ENCODE measurements at places on chromosomes 2 and 18. TPM values are rescaled to one million over a fixed set of nuclear protein-coding genes. Genes with fewer than 3 reads are reported as not detected.

- peaks cover 33% of the 10 kb centered on the region for H3K4me1 ChIP-seq
- no peak overlapping the region for H3K4me3 ChIP-seq
- peaks cover 6% of the 10 kb centered on the region for H3K36me3 ChIP-seq
- H3K27me3 ChIP-seq, result peaks cover 11% of the 10 kb centered on the region
- DNase-seq, result no peak
- H3K27ac ChIP-seq, result no peak overlapping the region
Observed at GRCh38 chr2:16294791-16295190, 354.4 kb downstream of the MYCN start.

The CFAP210 gene
- total RNA-seq, result 0.32 TPM

GRCh38 chr18:59743566-59743965 lies 46.3 kb upstream of the CCBE1 start:
- no peaks in the 10 kb centered on the region for H3K27me3 ChIP-seq
- H3K27ac ChIP-seq, result no peak overlapping the region
- H3K36me3 ChIP-seq, result peaks cover 5% of the 10 kb centered on the region
- no peak overlapping the region for H3K4me3 ChIP-seq
- no peaks in the 10 kb centered on the region for H3K4me1 ChIP-seq

DNA sequence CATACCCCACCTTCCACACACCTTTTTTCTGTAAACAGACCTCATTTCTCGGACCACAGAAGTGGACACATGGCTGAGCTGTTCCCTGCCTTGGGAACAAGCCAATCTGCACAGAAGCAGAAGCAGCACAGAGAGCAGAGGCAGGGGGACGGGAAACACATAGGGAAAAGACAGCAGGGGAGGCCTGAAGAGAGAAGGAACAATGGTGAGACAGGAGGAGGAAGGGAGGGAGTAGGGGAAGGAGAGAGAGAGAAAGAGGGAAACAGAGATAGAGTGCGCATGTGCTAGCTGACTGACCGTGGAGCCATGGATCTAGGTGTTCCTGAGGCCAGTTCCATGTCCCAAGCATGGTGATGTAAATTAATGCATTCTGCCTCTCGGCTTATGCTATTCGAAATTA lies 119.7 kb downstream of the NOL10 start:
- H3K36me3 ChIP-seq, result no peaks in the 10 kb centered on the region
- DNase-seq, result no peak
- no peak overlapping the region for H3K4me3 ChIP-seq
- H3K27me3 ChIP-seq, result no peaks in the 10 kb centered on the region
- H3K27ac ChIP-seq, result no peak overlapping the region

GRCh38 chr2:187554011-187554703 lies at the start of gene TFPI:
TSS of gene TFPI (minus strand) at chr2:187554435. CDS start at chr2:187503768, 50,667 bp downstream.
- H3K4me3 ChIP-seq, result no peak within 1 kb of the TSS
- H3K36me3 ChIP-seq, result no peaks in the 10 kb centered on the region
- H3K4me1 ChIP-seq, result peaks cover 2% of the 10 kb centered on the region
- no peak within 1 kb of the TSS for H3K27ac ChIP-seq
- DNase-seq, result no peak
